Eye (tissue), 1 donor: ENCODE measurements at places on chromosomes 11 and 22.
A peak's percentile ranks its signal among the peaks of the same experiment; 100 is the strongest.

GRCh38 chr11:78432058-78432515, 14.5 kb upstream of the GAB2 start:
- no peak for DNase-seq

GRCh38 chr11:2806351-2807024, 79.1 kb downstream of the CDKN1C start:
- no peak for DNase-seq

- DNase-seq, result peak; percentile 34
Observed at GRCh38 chr11:118606157-118606843, 1.1 kb upstream of the PHLDB1 start.

- peak; percentile 50 for DNase-seq
Observed at GRCh38 chr11:76604081-76604625, 66.4 kb downstream of the LRRC32 start.

DNA sequence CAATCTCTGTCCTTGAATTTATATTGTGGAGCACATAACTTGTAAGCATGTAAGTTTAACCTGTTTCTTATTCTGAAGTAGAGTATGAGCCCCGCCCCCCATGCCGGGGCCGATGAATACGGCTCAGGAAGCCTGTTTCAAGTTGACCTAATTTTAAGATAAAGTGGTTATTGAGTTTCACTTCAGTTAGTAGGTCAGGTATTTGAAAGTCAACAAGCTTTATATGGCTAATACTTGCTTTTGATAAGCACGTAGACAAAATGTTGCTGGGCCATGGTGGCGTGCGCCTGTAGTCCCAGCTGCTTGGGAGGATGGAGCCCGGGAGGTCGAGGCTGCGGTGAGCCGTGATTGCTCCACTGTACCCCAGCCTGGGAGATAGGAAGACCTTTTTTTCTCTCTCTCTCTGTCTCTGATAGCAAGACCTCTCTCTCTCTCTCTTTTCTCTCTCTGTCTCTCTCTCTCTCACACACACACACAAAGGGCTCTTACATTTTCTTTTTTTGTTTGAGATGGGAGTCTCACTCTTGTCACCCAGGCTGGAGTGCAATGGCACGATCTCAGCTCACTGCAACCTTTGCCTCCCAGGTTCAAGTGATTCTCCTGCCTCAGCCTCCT, 14.4 kb downstream of the YWHAH start:
- no peak for DNase-seq

DNA sequence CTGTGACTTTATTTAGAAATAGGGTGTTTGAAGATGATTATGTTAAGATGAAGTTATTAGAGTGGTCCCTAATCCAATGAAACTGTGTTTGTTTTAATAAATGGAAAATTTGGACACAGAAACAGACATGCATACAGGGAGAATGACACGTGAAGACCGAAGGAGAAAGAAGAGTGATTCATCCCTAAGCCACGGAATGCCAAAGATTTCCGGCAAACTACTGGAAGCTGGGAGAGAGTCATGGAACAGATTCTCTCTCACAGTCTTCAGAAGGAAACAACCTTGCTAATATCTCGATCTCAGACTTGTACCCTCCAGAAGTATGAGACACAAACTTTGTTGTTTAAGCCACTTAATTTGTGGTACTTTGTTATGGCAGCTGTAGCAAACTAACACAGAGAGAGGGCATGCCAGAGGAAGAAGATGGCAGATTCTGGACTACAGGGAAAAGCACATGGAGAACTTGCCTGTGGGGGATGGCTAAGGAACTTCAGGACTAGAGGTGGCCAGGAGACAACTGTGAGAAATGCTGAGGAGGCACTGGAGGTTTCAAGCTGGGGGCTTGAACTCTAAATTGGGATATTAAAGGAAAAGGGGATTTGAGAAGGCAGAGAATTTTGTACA, 733.5 kb upstream of the CCDC90B start:
- DNase-seq, result no peak

- DNase-seq, result no peak
Observed at GRCh38 chr11:60771146-60771545, 14.0 kb upstream of the MS4A10 start.

- no peak for DNase-seq
Observed at GRCh38 chr11:130816546-130817329, 99.5 kb downstream of the SNX19 start.

DNA sequence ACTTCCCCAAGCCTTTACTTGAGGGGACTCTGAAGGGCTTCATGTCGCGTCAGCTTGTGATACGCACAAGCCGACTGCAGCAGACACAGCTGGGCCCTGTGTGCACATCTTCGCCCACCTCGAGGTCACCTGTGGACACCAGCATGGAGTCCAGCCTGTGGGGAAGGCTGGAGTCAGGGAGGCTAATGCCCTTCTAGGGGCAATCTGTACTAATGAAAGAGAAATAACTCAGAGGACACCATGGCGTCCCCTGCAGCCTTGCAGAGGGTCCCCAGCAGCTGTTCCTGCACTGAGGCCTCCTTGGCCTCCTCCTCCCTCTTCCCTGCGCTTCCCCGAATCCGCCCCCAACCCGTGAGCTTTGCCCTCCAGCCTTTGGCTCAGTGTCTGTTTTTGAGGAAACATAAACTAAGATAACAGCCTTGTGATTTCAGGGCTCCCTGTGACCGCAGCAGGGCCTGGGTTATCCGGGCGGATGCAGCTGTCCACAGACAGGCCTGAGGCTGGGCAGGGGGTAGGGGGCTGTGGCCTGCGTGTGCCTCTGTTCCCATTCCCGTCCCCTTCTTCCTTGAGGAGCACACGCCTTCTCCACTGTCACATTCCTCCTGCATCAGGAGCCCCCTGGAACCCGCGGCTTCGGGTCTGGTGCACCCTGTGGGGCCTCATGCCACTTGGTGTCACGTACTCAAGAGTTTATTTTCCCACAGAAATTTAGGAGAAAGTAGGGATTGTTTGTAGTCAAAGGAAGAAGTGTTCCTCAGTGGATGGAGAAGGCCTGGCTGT, 25.0 kb downstream of the KRTAP5-5 start:
- no peak for DNase-seq

DNA sequence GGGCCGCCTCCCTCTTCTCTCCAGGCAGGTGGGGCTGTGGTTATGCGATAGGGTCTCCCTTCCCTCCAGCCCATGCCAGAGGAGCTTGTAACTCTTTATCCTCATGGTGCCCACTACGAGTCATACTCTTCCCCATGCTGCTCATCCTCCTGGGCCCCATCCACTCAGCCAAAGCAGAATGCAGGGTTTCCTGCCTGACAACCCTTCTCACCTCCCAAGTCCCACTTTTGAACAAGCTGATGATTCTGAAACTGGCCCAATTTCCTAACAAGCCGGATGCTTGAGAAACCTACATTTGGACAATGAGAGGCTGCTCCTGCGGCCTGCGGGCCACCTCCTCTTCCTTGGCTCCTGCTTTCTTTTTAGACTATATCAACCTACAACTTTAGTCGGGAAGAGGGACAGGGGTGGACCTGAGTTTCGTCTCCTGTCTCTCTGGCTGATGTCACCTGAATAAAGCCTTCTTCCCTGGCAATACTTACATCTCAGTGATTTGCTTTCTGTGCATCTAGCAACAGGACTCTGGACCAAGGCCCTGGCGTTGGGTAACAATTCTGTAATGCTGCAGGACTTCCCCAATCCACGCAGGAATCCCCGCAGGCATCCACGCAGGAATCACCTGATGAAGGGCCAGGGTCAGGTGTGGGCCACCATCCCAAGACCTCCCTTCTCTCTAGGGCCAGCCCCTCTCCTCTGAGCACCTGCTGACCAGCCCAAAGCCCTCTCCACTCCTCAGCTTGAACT, 1.5 kb upstream of the NDUFS8 start:
- no peak for DNase-seq

DNA sequence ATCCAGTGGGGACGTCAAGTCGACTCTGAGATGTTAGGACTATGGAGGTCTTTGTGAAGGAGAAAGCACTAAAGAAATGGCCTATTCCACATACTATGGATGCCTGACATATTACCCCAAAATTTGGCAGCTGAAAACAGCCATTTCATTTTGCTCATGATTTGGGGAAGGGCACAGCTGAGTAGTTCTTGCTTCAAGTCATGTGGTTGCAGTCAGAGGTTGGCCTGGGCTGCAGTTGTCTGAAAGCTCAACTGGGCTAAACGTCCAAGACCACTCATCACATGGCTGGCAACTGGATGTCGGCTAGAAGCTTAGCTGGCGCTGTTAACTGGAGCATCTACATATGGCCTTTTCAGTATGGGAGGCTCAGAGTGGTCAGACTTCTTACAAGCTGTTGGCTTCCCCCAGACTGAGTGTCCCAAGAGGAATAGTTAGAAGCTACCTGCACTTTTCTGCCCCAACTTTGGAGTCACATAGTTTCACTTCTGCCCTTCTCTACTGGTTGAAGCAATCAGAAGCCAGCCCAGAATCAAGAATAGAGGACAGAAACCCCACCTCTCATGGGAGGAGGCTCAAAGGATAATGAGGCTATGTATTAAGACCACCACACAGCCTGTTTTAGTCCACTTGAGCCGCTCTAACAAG, 14.1 kb downstream of the SLC35C1 start:
- no peak for DNase-seq

DNA sequence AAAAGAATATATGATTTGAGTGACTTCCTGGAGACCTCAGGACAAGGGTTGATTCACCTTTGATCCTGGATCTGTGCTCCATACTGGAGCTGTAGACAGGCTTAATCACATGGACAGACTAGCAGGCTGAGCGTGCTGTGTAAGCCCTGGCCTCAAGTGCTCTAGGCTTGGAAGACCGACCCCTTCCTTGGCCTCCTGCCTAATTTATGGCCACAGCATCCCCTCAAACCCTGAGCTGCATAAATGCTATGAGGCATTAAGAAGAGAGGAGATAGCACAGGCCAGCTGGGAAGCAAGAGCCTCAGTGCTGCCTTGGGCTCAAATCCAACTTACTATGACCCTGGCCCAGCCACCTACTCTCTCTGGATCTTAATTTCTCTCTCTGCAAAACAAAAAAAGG, 385.1 kb downstream of the BUD13 start:
- DNase-seq, result no peak

DNA sequence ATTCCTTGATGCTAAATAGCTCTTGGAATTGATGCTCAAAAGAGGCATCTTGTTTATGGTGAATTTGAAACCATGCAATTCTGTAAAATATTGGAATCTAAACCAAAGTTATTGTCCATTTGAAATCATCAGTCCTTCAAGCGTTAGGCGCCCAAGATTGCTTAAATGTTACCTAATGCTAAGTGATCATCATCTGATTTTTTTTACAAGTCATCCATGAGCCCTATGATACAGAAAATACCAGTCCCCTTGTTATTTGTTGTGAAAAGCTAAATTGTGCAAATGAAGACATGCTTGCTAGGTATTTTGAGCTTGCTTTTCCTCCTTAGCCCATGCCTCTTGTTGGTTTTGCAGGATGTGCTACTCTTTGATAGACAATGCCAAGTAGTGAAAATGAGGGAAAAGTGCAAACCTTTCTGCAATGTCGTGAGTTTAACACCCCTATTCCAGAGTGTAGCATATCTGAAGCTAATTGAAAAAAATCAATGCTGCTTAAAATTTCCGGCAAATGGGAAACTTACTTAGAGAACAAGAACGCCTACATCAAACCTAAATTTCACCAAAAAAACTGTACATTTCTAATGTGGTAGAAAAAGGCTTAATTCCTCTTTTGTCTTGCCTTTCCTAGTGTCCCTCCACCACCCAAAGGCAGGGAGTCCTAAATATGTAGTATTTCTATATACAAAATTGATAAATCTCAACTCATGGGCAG, 1.9 kb downstream of the GRK3 start:
- DNase-seq, result no peak

DNA sequence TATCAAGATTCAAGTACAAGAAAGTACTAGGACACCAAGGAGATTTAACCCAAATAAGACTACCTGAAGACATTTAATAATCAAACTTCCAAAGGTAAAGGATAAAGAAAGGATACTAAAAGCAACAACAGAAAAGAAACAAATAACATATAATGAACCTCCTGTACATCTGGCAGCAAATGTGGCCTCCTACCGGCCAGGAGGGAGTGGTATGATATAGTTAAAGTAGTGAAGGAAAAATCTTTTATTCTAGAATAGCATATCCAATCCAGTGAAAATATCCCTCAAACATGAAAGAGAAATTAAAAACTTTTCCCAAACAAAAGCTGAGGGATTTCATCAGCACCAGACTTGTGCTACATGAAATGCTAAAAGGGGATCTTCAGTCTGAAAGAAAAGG, 104.7 kb upstream of the GUCY1A2 start:
- DNase-seq, result no peak

DNA sequence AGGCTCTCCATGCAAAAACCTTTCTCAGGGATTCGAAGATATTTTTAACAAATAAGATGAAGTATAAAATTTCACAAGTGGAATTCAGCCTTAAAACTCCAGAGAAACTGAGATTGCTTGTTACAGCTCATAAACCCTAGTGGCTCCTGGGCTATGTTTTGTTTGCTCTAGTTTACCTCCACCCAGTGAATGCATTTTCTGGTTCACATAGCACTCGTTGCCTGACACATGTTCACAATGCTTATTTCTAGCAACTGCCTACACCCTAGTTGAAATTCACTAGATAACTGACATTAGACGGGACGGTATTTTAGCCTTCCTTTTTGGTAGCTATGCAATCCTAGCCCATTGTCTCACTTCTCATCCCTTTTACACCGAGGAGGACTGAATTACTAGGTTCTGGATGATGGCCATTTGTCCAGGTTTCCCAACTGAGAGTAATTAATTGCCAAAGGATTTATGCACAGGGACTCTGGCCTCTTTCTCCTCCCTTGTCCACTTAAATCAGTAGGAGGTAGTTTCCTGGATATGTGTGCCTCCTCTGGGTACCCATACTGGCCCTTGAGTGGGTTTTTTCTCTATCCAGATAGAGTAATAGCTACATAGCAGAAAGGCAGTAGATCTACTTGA, 951.6 kb downstream of the DLG2 start:
- DNase-seq, result no peak

- DNase-seq, result no peak
Observed at GRCh38 chr11:19674836-19675235, 37.8 kb upstream of the NAV2 start.

DNA sequence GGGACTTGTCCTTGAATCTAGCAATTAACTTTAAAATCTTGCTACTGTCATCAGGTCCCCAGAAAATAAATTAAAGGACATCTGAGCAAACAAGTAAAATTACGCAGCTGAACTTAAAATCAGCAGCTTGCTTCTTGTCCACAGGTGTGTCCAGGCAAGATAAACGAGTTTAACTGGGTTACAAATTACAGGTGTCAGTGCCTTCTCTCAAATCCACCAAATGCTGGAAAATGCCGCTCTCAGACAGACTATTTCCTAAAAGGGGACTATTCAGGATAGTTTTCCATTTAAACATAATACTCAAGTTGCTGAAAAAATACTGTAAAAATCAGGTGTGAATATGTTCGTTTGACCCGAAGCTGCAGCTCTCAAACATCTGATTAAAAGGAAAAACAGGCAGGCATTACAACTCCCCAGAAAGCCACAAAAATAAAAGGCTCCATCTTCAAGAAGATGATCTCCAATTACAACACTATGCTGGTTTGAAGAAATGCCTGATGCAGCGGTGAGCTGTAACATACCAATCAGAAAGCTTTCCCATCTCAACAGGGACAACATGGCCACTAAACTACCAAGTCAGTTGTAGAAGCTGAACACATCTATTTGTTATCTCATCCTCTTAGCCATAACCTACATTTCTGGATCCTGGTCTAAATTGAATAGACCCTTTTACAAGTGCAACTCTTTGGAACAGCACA, 82.1 kb downstream of the CADM1 start:
- peak; percentile 39 for DNase-seq
